ENCODE measurements at places on chromosomes 1 and 21.

GRCh38 chr21:14972678-14973077 is 92.1 kb downstream of the NRIP1 start:
- DNase-seq: no peak

DNA sequence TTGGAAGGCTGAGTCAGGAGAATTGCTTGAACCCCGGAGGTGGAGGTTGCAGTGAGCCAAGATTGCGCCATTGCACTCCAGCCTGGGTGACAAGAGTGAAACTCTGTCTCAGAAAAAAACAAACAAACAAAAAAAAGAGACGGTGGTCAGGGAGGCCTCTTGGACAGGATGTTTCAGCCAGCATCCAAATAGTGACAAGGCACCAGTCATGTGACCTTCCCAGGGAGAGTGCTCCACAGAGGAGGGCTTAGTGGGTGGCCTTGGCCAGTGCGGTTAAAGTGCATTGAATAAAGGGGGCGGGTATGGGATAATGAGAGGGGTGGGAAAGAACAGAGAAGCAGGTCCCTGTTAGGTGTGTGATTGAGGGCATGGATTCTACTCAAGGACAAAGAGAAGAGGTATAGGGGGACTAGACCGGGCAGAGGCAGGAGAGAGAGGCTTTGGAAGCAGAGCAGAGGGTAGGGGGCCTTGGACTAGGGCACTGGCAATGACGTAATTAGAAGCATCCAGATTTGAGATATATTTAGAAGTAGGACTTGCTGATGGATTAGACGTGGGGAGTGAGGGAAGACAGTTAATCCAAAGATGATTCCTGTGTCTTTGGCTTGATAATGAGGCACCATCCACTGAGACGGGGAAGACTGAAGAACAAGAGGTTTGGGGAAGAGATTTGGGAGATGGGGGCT is 12.0 kb upstream of the RYR2 start:
- DNase-seq: no peak

DNA sequence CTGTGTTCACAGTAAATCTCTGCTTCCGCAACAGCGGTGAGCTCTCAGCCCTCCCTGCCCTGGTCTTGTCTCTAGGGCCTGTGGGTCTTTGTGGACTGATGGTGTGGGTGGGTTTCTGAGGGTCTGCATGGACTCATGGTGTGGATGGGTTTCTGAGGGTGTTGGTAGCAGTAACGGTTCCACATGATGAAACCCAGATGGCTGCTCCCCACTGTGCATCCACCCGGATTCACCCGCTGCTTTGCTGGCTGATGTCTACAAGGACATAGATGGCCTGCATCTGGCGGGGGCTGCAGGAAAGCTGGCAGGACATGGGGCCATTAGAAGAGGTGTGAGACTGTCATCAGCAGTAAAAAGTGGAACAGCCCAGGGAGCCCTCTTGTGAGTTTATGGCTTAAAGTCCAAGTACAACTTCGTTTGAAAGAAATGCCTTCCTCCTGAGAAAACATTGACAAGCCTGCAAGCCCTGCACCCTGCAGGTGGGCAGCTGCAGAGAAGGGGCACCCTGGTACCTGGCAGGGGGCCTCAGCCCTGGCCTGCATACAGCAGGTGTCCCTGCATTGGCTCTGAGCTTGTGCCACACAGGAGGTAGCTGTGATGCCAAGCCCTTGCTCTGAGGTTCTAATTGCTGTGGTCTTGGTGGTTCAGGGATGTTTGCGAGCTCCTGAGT is 156.9 kb upstream of the COL6A1 start:
- no peak for DNase-seq

DNA sequence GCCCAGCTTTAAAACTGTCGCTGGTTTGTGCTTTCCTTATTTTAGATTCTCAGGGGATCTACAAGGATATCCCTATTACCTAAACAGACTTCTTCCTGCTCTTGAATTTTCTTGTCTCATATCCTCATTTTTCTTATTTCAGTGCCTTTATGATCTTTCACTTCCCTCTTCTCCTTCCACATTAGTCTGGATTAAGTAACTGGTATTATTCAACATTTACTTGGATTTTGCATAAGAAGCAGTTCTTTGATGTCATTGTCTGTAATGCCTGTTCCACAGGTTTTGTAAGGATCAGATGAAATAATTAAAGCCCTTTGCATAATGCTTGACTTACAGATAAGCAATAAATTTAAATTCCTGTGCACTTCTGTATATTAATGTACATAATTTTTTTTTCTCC is 26.5 kb downstream of the CXADR start:
- no peak for DNase-seq

GRCh38 chr1:231544943-231545592 is 16.6 kb downstream of the TSNAX start:
- DNase-seq: no peak

DNA sequence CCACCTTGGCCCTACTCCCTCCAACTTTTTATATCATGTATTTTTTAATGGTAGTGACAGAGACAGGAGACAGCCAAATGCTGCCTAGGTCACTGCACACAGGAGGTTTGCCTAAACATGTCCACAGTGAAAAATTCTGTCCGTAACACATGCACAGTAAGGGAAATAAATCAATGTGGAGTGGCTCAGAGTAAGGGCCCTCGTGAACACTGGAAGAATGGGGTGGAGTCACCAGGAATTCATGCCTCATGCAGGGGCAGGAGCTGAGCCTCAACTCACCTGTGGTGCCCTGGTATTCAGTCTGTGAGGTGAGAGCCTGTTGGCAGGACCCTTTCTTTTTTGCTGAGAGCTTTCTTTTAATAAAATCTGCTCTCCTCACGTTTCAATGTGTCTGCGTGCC is 289.1 kb downstream of the TGFB2 start:
- DNase-seq: no peak

DNA sequence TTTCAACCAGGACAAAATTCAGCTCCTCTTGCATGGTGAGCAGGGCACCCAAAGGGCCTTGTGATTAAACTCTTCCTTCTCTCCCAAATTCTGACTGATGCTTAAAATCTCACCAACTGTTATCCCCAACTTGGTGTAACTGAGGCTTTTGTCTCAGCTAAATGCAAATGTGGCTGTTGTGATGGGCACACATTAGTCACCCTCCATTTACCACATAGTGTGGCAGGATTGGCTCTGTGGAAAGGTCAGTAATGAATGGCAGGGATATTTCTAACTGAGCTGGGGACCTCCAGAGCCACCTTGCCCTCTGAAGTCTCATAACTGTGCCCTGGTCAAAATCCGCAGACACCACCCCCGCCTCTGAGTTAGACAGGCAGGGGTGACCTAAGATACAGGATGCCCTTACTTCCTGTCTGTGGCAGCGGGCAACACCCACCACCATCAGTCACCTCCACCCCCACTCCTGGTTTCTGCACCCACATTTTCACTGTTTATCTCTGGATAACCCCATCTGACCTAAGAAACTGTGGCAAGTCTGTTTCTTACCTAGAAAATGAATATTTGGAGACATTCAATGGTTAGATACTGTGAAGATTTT is 25.4 kb upstream of the RGS16 start:
- DNase-seq: no peak

DNA sequence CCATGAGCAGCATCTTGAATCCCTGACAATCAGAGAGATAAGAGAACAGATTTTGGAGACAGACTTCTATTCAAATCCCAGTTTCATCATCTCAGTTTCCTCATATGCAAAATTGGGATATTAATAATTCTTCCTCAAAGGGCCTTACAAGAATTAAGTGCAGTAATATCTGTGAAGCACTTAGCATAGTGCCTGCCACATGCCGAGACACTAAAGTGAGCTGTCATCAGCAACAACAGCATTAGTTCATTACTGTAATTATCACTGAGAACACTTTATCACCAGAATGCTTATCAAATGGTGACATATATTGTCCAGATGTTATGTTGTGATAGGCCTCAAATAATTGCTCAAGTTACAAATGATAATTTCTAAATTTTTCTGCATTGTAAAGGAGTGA is 922 bp upstream of the FCRLB start:
- DNase-seq: no peak

DNA sequence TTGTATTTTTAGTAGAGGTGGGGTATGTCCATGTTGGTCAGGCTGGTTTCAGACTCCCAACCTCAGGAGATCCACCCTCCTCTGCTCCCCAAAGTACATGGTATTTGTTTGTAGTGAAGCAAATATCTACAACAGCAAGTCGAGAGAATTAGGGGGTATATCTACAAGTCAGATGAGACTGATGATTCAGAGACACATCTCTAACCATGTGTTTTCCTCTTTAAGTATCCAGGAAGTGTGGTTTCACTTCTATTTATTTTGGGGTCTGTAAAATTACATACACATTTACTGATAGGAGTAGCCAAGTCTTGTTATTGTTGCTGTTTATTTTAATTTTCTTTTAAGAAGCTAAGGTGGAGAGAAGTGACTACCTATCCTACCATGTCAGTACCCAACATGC is 44.9 kb downstream of the SGIP1 start:
- no peak for DNase-seq

GRCh38 chr1:98556521-98557158 is 104.9 kb upstream of the SNX7 start:
- DNase-seq: no peak

DNA sequence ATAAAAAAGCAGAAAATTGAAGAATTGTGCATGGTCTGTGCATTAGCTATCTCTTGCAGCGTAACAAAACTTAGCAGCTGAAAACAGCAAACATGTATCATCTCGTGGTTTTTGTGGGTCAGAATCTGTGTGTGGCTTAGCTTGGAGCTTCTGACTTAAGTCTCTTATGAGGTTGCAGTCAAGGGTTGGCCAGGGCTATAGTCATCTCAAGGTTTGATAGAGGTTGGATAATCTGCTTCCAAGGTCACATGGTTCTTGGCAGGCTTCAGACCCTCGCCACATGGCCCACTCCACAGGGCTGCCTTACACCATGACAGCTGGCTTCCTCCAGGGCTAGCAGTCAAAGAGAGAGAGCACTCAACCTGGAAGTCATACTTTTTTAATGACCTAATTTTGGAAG is 35.9 kb downstream of the CNST start:
- no peak for DNase-seq

DNA sequence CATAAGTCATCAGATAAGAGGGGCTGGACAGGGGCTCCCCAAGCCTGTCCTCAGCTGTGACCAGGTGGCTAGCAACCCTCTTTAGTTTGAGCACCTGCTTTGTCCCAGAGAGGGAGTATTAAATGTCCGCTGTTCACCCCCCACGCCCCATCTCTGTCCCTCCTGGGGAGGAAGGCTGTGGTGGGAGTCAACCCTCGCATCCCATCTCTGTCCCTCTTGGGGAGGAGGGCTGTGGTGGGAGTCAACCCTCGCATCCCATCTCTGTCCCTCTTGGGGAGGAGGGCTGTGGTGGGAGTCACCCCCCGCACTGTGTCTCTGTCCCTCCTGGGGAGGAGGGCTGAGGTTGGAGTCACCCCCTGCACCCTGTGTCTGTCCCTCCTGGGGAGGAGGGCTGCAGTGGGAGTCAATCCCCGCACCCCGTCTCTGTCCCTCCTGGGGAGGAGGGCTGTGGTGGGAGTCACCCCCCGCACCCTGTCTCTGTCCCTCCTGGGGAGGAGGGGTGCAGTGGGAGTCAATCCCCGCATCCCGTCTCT is 72.6 kb upstream of the ABCG1 start:
- DNase-seq: no peak

GRCh38 chr1:226784081-226785049 is 45.3 kb upstream of the ITPKB start:
- no peak for DNase-seq

GRCh38 chr1:71823708-71824305 is 458.5 kb downstream of the NEGR1 start:
- DNase-seq: no peak

- DNase-seq: peak; percentile 26
Observed at GRCh38 chr1:223216531-223217205, 73.6 kb upstream of the TLR5 start.

DNA sequence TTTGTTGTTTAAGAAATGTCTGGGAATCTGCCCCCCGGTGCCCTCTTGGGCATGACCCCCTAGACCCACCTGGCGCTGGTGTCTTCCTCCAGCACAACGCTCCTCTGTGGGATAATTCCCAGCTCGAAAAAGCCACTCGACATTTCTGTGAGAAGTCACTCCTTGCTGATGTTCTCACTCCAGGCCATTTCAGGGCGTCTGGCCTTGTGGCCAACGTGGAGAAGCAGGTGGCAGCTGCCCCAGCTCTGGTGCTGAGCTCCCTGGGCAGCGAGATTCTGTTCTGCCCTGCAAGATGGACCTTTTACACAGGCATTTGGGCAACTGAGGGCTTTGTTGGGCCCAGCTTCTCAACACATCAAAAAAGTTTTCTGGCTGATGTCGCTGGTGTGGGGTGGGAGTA is 147.7 kb upstream of the WNT4 start:
- no peak for DNase-seq

- DNase-seq: no peak
Observed at GRCh38 chr21:29233256-29233546, 65.5 kb upstream of the BACH1 start.

DNA sequence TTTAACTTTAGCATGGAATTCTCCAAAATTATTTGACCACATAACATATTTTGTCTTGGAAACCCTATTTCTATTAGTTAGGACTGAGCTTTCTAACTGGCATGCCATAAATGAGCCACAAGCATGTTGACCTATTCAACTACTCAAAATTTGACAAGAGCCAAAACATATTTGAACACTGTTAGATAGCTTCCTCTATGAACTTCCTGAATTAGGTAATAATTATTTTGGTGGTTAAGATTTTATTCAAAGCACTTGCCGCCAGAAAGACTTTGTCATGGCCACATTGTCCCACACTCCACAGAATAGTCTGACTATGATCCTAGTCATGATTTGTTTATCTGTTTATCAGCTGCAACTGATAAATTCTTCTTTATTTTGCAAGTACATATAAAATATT is 23.1 kb upstream of the CTPS1 start:
- no peak for DNase-seq

DNA sequence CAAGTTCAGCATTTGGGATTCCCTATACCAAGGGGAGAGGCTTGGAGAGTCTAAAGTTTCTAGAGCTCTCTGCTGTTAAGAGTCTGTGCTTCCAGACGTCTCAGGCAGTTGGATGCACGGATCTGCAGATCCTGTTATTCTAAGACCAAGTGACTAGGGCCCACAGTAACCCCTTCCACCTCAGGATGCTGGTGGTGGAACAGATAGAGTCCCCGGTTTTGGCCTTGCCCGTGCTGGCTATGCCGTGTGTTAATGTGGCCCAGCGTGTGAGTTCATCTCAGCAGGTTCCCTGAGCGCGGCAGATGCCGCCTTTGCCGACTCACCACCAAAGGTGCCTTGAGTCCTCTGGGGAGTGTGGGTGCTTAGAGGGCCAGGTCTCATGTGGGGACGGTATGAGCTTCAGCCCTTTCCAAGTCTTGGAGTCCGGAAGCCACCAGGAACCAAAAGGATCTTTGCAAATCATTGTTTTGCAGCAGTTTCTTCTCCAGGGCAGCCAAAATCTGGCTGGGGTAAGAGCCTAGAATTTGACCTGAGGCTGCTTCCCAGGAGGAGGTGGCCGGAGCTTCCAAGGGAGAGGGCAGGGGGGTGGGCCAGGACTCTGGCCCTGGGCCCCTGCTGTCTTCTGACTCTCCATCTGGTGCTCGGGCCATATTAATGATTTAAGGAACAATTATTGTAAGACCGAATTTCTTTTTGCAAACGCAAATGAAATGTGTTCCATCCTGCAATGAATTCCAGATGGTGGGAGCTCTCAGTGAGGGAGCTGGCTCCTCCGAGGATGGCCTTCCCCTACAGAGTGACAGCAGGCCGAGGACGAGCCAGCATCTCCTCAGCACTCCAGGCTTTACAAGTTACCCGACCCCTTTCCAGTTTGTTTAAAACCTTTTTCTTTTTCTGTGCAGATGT is 205.7 kb downstream of the FOXD2 start:
- DNase-seq: no peak
